KBM-7 (cell line): ENCODE measurements at places on chromosomes 6 and 20.

- no peak for DNase-seq
These were observed 305.7 kb upstream of the FLRT3 start for GRCh38 chr20:14643146-14643545.

DNA sequence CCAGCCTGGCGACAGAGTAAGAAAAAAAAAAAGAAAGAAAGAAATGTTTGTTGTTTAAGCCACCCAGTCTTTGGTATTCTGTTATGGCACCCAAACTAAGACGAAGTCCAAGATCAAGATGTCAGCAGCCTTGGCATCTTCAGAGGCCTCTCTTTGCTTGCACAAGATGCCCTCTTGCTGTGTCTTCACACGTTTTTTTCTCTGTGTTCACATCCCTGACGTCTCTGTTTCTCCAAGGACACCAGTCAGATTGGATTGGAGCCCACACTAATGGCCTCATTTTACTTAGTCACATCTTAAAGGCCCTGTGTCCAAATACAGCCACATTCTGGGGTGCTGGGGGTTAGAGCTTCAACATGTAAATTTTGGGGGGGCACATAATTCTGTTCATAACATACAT, 380.9 kb downstream of the GJA1 start:
- DNase-seq: no peak

DNA sequence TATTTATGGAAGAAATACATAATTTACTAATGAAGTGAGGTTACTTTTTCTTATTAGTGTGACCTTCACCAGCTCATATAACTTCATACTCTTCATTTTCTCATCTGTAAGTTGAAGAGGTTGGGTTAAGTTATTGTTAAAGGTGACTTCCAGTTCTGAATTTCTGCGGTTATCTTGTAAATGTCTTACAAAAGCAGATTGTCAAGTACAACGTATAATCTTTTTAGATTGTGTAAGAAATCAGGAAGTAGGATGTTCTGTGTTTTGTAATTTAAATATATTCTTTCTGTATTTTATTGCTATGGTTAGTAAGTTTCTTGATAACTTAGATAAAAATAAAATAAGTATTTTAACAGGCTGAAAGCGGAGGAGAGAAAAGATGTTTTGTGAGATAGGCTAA, 12.0 kb downstream of the WTAP start:
- peak; percentile 29 for DNase-seq

GRCh38 chr20:49661560-49662329, 51.9 kb downstream of the B4GALT5 start:
- no peak for DNase-seq

DNA sequence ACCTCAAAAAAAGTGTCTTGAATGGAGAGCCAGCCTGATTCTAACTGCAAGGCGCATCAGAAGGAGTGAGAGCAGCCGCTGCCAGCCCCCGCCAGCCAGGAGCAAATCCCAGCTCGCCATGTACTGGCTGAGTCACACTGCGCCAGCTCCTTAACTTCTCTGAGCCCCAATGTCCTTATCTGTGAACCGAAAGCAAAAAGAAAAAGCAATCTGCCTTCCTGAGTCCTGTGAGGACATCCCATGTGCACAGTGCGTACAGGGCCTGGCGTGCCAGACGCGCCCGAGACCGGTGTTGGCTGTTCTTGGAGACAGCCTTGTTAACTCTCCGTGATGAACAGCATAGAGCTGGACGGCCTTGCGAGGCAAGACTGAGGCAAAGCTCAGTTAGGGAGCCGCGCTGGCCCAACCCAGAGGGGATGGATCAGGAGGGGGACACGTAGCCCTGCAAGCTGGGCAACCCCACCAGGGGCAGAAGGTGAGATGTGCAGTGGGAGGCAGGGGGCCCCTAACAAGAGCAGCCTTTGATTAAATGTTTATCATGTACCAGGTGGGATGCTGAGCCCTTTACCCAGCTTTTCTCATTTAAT, 122.7 kb downstream of the AGPAT4 start:
- no peak for DNase-seq

- no peak for DNase-seq
These were observed 16.4 kb upstream of the MLN start for GRCh38 chr6:33820243-33820642.

DNA sequence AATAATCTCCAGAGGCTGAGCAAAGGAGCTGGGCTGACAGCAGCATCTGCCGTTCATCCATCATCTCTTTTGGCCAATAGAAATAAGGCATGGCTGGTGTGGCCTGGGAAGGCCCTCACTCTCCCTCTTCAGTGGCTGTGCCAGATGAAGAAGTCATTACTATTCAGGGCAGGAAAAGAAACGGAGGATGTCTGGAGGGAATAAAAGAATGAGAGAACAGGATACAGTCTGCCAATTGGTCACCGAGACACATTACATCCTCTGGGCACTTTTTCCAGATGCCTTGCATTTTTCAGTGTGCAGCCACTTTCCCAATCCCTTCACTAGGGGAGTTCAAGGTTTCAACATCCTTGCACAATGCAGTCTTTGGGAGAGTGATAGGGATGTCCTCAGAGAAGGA, 32.2 kb upstream of the VGLL2 start:
- no peak for DNase-seq

- DNase-seq: no peak
These were observed 8.4 kb downstream of the PTGIS start for GRCh38 chr20:49559411-49560081.

- DNase-seq: no peak
These were observed 16.1 kb downstream of the FBXL4 start for GRCh38 chr6:98931696-98932095.

DNA sequence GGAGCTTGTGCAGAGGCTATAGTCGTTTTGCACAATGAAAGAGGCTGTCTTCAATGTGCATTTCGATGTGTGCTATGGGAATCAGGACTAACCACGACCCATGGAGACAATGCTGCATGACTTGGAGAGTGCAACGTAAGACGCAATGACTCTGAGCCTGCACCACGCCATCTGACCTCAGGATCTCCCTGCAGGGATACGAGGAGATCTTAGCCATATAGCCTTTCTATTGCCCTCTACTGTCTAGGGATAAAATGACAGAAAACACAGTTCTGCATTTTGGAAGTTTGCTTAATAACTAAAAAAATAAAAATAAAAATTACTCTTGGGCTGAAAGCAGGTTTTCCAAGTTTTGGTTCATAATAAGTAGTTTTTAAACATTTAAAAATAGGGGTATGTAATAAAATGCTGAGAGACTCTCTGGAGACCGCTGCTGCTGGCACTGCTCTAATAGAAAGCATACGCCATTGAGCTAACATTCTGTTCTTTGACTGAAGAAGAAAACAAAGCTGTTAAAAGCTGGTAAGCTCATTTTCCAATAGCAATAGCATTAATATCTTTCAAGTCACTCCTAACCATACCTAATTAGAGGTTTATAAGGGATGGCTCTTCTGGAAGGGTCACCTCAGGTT, 87.2 kb downstream of the PDE7B start:
- peak; percentile 27 for DNase-seq

DNA sequence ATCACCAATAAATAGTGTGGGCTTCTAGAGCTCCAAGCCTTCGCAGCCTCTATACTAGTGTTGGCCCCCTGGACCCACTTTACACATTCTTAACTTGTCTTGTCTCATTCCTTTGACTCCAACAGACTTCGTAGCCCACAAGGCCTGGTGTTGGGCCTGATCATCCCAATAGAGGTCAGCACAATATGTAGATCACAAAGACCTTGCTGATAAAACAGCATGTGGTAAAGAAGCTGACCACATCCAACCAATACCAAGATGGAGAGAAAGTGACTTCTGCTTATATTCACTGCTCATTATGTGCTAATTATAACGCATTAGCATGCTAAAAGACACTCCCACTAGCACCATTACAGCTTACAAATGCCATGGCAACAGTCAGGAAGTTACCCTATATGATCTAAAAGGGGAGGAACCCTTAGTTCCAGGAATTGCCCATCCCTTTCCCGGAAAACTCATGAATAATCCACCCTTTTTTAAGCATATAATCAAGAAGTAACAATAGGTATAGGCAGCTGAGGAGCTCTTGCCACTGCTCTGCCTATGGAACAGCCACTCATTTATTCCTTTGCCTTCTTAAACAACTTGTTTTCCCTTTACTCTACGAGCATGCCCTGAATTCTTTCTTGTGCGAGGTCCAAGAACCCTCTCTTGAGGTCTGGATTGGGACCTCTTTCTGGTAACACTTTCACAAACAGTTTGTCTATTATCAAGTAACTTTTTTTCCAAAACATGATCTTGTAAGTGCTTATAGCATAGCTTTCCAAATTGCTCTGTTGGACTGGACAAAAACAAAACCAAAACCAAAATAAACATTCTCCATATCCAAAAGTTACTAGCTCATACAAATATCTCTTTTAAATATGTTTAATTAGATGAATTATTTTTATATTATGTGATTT, 54.6 kb upstream of the ECHDC1 start:
- DNase-seq: no peak

- DNase-seq: peak; percentile 41
These were observed 133.6 kb upstream of the CITED2 start for GRCh38 chr6:139508023-139508422.

- no peak for DNase-seq
These were observed 58.4 kb upstream of the ARID1B start for GRCh38 chr6:156718647-156719394.

- DNase-seq: no peak
These were observed 41.0 kb upstream of the TMEM217 start for GRCh38 chr6:37298958-37299357.

DNA sequence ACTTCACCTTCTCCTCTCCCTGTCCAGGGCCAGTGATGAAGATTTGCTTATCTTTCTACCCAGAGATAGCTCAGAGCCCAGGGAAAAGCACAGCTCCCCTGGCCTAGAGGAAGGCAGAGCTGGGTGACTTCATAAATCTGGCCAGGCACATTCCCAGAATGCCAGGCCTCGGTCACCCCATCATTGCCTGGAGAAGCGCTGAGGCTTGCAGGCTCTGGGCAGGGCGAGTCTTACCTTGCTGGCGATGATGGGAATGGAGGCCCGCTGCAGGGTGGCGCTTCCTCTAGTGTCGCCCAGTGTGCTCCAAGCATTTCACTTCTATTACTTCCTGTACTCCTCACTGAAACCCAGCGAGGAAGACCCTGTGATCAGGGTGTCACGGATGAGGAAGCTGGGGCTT, 60.1 kb downstream of the DAAM2 start:
- DNase-seq: no peak

DNA sequence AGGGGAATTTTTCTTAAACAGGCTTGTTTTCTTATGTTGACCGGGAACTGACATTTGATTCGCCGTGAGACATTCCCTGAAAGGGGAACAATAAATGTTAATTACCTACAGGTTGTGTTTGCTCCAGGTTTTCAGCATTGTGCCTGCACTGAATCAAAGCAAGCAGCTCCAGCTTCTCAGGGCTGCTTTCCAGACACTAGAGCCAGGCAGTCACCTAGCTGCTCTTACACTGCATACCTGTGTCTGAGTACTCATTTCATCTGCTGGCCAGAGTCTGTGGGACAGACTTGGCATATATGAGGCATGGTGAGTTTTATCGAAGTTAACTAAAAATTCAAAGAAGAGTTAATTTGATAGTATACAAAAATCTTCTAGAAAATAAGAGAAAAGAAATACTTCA, 951.8 kb upstream of the MAP3K7 start:
- no peak for DNase-seq

DNA sequence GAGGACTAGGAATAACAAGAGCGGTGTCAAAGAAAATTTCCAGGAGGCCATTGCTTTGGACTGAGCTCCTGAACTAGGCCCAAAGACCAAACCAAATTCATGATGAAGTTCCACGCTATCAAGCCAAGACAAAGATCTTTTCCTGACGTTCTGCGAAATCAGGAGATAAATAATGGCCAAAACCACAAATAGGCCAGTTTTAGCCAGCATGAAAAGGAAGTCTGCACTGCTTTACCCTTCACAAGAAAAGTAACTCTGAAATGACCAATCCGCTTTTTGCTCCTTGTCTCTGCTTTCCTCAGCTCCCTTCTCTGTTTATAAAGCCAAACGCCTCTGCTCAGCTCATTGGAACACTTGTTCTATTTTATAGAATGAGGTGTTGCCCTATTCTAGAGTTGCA, 6.7 kb downstream of the NCOA5 start:
- no peak for DNase-seq

- DNase-seq: no peak
These were observed 8.6 kb upstream of the NKAIN4 start for GRCh38 chr20:63262836-63263235.

- no peak for DNase-seq
These were observed 101.5 kb downstream of the UNC5CL start for GRCh38 chr6:40937491-40937890.

GRCh38 chr6:121499666-121500065, 64.2 kb downstream of the GJA1 start:
- DNase-seq: no peak

DNA sequence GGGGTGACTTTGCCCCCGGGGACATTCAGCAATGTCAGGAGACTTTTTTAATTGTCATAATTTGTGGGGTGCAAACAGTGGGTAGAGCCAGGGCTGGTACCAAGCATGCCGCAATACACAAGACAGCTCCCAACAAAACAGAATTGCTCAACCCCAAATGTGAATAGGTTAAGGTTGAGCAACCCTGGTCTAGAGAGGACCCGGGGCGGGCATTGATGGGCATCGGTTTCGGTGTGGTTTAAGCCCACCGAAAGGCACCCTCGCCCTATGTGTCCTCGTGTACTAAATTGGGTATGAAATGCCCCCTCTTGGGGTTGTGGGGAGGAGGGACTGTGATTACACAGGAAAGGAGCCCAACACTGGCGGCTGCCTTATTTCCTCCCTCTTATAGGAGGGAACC, 36.0 kb downstream of the KIAA1755 start:
- no peak for DNase-seq

- peak; percentile 63 for DNase-seq
These were observed 58.6 kb upstream of the ZNF217 start for GRCh38 chr20:53652090-53652858.

DNA sequence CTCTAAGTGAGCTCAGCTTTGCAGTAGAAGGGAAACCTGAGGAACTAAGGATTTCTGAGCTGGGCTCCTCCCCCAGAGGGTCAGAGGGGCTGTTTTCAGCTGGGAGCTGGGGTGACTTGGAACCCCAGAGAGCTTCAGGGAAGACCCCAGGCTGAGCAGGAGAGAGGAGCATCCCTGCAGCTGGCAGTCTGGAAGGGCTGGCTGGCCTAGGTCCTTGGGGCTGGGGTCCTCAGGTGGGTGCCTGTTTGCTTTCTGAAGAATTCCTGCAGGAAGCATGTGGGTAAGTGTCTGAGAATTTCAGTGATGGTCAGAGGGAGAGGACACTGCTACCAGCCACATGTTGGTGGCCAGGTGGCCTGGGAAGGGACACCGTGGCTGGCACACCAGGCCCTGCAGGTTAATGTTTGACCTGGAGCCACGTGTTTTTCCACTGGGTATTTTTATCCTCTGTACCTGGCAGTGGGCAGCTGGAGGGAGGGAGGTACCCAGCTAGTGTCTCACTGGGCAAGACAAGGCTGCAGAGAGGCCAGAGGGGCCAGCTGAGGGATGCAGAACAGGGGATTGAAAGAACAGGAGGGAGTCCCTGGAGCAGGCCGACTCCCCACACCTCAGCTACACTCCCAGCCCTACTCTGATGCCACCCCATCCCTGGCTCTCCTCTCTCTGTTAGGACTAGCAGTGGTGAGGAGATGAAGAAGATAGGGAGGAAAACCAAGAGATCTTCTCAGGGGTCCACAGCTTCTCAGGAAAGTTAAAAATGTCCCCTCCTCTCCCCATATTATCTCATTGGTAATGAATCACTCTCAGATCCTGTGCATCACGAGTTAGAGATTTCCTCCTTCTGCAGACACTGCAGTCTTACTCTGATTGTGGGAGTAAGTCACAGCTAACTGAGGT, 143.6 kb downstream of the VEGFA start:
- DNase-seq: no peak

GRCh38 chr6:129104560-129104959, 221.6 kb downstream of the LAMA2 start:
- DNase-seq: no peak

GRCh38 chr20:61896058-61896961, 169.4 kb downstream of the TAF4 start:
- peak; percentile 41 for DNase-seq

GRCh38 chr6:165049362-165049761, 260.0 kb downstream of the C6orf118 start:
- DNase-seq: peak; percentile 62
